ENCODE measurements at places on chromosomes 16 and 17.

GRCh38 chr16:46929378-46930332, 43.8 kb downstream of the DNAJA2 start:
- peak; percentile 46 for DNase-seq

DNA sequence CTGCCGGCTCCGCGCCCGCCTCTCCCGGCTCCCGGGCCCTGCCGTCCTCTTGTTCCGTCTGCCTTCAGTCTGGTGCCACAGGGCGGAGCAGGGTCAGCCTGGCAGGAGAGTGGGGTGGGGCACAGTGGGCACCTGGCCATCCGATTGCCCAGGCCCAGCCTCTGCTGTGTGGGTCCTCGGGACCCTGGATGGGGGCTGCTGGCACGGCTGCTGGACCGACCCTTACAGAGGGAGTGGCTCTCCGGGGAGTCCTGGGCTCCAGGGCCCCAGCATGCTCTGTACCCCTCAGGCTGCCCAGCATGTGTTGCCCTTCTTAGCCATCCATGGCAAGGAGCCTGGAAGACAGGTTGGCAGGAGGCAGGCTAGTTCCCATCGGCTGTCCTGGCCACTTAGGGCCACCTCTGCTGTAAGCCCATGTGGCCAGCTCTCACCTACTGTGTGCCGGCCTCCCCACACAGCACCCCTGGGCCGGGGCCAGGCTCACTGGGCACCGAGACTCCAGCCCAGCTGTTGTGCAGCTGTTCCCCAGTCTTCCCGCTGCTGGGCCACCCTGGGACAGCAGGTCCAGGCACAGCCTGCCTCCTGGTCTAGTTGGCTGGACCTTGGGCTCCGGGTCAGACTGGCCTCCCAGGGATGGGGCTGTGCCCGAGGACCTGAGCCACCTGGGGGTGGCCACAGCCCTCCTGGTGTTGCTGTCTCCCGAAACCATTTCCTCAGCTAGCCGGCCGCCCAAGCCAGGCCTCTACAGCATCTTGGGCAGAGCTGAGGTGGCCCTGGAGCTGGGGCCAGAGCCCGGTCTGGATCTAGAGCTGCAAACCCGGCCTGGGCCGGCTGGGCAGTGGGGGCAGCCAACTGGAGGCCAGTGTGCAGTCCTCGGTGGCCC, 24.9 kb downstream of the BAHCC1 start:
- DNase-seq: no peak

GRCh38 chr16:2121853-2122252, 13.8 kb downstream of the PKD1 start:
- no peak for DNase-seq

GRCh38 chr17:82800885-82801284, 38.9 kb downstream of the ZNF750 start:
- DNase-seq: no peak

DNA sequence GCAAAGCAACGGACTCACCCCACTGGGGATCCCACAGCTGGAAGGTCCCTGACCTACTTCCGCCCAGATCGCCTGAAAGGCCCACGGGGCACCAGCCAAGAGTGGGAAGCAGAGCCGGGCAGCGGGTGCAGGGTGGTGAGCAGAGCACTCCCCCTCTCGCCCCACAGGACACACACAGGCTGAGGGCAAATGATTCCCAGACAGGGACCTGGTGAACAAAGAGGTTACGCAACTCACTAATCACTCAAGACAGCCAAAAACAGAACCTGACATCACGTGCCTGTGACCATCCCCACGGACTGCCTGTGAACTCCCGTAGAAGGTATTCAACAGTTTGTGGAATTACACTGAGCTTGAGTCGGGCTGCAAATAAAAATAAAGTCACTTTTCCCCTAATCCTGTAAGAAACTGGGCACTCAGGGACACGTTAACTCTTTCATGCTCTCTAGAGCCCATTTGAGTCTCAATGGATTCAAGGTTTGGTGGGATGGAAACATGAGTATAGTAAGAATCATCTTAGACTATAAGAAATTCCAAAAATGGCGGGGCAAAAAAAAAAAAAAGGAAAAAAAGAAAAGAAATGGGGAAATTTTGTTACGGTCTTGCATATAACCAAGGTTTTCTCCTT, 396.1 kb downstream of the SOX9 start:
- no peak for DNase-seq

DNA sequence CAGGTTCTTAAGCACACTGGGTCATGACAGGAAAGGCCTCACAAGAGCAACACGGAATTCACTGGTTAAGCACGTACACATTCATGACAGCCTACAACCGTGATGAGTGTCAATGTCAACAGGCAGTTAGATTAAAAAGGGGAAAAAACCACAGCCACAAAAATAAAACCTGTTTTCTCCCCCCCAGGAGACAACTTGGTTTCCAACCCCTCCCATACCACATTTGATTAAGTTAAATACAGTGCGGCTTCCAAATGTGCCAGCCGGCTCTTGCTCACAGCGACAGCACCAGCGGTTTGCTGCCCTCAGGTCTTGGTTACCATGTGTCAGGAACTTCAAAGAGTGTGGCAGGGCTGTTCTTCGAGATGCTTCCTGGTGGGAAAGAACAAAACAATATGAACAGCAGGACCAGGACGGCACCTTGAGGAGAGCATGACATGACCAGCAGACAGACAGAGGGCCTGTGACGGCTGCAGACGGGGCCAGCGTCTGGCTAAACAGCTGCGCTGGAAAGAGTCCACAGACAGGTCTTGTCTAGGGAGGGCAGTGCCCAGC, 193.6 kb downstream of the PARN start:
- DNase-seq: no peak

GRCh38 chr17:44216694-44217093, 2.8 kb downstream of the UBTF start:
- DNase-seq: no peak

DNA sequence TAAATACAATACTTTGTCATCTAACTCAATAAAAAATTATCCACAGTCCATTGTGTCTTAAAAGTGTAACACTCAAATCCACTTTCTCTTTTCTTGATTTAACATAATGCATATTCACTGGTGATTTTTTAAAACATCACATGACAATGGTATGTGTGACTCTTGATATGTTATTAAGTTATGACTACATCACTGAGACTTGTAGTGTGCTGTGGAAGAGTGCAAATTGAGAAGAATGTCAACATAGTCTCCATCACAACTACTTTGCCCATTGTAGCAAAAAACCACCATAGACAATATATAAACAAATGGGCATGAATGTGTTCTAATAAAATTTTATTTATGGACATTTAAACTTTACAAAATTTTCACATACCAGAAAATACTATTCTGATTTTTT, 380.7 kb upstream of the PMFBP1 start:
- DNase-seq: no peak

GRCh38 chr17:32656886-32657285, 170.1 kb downstream of the CDK5R1 start:
- DNase-seq: no peak

GRCh38 chr16:4686497-4687210, 6.7 kb upstream of the NUDT16L1 start:
- no peak for DNase-seq

DNA sequence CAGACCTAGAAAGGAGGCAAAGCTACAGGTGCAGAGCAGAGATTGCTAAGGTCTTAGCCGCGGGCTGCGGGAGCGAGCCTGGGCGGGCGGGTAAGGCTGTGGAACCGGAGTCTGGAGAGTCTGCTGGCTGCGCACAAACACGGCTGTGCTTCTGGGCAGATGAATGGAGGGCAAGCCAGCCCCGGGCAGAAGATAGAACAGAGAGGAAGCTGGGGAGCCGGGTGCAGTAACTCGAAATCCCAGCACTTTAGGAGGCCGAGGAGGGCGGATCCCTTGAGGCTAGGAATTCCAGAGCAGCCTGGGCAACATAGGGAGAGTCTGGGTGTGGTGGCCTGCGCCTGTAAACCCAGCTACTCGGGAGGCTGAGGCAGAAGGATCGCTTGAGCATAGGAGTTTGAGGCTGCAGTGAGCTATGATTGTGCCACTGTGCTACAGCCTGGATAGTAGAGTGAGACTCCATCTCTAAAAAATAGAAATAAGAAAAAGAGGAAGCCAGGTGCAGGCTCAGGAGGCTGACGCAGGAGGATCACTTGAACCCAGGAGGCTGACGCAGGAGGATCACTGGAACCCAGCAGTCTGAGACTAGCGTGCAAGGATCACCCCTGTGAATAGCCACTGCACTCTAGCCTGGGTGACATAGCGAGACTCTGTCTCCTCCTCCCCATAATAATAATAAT, 56.3 kb downstream of the PITPNC1 start:
- DNase-seq: no peak

DNA sequence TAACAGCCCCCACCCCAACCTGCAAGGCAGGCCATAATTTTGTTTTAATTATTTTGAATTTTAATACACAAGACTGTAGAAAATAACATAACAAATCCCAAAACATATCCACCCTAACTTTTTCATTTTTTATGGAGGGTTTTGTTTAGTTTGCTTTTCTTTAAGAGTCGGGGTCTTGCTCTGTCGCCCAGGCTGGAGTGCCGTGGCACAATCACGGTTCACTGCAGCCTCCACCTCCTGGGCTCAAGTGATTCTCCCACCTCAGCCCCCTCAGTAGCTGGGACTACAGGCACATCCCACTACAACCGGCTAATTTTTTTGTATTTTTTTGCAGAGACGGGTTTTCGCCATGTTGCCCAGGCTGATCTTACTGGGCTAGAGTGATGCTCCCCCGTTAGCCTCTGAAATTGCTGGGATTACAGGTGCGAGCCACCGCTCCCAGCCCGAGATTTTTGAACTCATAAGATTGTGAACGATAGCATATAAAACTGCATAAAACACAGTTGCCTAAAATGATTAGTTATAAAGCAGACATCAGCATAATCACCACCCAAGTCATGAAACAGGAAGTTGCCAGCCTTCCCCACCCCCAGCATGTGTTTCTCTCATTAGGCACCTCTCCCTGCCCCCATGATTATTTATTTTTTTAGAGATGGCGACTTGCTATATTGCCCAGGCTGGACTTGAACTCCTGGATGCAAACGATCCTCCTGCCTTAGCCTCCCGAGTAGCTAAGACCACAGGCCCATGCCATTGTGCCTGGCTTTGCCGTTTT, 13.6 kb upstream of the DOC2B start:
- no peak for DNase-seq

DNA sequence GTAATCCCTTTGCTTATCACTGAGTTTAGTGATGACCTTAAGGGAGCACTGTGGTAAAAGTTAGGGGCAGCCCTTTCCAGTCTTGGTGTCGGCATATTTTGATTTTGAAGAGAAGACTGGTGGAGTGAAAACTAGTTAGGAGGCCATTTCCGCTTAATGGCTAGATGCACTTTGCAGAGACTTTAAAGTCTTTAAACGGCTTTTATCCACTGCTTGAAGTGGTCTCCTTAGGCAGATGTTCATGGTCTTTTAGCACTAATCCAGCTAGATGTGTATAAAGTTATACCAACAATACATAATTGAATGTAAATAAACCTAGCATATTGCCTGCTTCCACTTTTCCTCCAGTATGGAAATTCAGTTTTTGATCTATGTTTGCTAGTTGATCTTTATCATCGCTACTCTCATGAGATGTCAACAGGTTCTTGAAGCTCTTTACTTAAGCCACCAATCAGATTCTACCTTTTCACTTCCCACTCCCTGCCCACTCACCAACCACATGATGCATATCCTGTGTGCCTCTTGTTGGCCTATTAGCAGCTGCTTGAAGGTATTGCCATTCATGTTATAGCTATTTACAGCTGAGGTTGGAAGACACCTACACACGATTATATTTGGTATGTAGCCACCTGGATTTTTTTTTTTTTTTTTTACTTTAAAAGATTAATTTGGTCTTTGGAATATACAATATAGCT, 132.0 kb downstream of the NLK start:
- peak; percentile 29 for DNase-seq

GRCh38 chr17:56754523-56755208, 79.1 kb downstream of the C17orf67 start:
- peak; percentile 53 for DNase-seq

GRCh38 chr17:9842057-9842758, 16.5 kb downstream of the GLP2R start:
- no peak for DNase-seq

- peak; percentile 28 for DNase-seq
These were observed 39.8 kb downstream of the TMEM11 start for GRCh38 chr17:21174186-21174585.

GRCh38 chr16:64957246-64957645, 164.6 kb downstream of the CDH11 start:
- no peak for DNase-seq

DNA sequence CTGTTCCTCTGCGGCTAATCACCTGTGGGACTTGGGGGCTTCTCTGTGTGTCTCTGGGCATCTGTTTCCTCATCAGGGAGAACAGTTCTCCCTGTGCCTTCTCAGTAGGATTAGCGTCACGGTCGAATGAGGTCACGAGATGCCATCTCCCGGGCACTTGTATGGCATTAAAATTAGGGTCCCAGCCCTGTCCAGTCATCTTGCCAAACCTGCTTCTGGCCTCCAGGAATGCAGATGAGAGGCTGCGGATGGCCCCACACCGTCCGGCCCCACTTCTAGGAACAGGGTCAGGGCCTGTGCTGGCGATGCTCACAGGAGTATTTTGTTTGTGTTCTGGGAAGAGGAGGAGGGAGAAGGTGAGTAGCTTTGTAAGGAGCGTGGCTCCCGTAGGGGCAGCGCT, 58.5 kb downstream of the OR1D5 start:
- DNase-seq: no peak

GRCh38 chr17:33814852-33815251, 440.2 kb upstream of the CCL2 start:
- DNase-seq: no peak

- no peak for DNase-seq
These were observed 195.1 kb downstream of the CCDC182 start for GRCh38 chr17:57550016-57550415.

DNA sequence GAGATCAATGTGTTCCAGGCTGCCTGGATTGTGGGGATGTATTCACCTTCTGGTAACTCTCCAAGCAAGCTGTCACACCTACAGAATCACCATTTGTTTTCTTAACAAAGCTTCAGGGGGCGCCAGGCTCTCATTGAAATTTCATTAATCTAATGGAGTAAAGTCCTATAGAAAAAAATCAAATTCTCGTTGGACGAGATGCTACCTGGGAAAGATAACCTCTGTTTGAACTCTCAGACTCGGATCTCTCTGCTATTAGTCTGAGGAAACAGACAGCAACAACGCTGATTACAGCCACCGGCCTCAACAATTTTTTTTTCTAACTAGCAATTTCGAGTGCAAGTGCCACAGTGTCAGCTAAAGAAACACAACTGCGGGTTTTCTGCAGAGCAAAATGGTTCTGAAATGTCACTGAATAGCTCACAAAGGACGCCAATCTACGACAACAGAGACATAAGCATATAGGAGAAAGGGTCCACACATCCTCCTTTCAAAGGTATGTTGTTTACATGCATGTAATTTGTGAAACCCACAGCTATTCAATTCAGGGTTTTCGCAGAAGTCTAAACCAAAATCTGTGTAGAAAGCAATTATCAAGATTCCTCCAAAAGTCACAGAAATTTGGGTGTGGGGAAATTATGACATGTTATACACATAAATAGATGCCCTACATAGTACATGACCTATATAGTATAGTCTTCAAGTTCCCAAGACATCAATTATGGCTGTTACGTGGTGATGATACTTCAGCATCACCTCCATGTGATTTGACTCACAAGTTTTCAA, 135.8 kb downstream of the SKAP1 start:
- no peak for DNase-seq

- no peak for DNase-seq
These were observed 10.4 kb downstream of the DCUN1D3 start for GRCh38 chr16:20889625-20890275.

- DNase-seq: no peak
These were observed 18.5 kb downstream of the FCSK start for GRCh38 chr16:70472786-70473433.
